Epithelial cell of prostate (primary cell): ENCODE measurements at places on chromosomes 13 and 19.

DNA sequence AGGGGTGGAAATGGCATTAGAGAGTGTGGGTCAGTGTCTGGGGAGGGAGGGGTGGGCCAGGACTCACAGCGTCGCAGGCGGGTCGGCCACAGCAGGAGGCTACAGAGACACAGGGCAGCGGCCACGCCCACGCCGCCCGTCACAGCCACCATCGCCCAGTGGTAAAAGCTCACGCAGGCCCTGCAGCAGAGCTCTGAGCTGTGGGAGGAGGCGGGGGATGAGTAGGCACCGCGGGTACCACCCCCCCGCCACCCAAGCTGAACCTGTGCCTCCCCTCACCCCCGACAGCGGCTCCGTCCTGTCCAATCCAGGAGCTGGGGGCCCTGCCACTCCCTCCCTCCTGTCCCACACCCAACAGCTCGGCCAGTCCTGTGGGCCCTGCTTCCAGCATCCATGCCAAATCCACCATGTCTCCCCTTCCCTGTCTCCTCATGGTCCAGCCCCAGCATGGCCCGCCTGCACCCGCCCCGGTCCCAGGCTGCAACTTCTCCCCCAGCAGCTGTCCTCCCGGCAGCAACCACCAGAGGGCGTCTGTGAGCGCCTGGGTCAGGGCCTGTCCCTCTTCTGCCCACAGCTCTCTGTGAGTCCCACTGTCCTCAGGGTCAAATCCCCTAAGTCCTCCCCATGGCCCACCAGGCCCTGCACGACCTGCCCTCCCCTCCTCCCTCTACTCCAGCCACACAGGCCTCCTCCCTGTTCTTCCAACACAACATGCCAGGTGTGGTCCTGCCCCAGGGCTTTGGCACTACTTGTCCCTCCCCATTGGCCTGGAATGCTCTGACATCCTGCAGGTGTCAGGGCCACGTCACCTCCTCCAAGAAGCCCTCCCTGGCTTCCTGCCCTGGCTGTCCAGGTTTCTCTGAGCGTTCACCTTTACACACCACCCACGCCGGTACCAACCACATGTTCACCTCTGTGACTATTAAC lies 6.0 kb downstream of the TEKTIP1 start:
- no peak for DNase-seq

- no peak for DNase-seq
Observed at GRCh38 chr13:32284927-32285632, 30.1 kb downstream of the ZAR1L start.

DNA sequence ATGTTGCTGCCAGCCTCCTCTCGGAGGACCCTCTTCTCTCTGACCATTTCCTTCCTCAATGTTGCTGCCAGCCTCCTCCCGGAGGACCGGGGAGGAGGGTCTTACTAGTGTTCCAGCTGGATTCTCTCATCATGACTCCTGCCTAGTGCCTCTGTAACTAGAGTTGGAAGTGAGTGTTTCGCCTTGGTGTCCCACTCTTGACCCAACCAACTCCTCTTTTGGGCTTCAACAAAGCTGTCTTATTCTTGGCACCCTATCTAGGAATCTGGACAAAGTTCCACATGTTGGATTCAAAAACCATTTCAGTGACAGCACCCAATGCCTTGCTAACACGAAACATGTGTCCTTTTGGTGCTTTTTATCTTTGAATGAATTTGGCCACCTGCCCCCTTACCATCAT lies 165.4 kb downstream of the GPC5 start:
- no peak for DNase-seq

DNA sequence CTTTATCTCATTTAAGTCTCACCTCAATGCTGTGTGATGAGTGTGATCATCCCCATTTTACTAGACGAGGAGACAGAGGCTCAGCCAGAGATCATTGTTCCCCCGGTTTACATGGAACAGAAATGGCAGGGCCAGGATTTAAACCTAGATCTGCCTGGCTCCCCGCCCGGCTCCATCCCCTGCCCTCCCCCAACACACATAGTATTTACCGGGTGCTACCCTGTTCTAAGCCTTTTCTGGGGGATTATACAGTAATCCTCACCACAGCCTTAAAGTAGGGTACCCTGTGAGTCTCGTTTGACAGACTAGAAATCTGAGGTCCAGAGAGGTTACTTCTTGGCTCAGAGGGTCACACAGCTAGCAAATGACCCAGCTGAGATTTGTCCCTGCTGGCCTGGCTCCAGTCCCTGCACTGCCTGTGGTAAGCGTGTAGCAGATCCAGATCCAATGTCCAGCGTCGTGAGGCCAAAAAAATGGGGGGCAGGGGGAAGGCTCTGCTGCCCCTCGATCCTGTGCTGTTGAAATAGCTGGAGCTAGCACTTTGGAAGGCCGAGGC lies 3.8 kb upstream of the KLC3 start:
- no peak for DNase-seq

- DNase-seq, result no peak
Observed at GRCh38 chr13:26855921-26856320, 95.3 kb upstream of the GPR12 start.

GRCh38 chr19:50835785-50836542 lies 2.6 kb upstream of the KLK15 start:
- DNase-seq, result no peak

- DNase-seq, result no peak
Observed at GRCh38 chr13:112951674-112952371, 17.2 kb upstream of the MCF2L start.

GRCh38 chr13:99614465-99614885 lies 113.2 kb downstream of the TM9SF2 start:
- peak; percentile 59 for DNase-seq

DNA sequence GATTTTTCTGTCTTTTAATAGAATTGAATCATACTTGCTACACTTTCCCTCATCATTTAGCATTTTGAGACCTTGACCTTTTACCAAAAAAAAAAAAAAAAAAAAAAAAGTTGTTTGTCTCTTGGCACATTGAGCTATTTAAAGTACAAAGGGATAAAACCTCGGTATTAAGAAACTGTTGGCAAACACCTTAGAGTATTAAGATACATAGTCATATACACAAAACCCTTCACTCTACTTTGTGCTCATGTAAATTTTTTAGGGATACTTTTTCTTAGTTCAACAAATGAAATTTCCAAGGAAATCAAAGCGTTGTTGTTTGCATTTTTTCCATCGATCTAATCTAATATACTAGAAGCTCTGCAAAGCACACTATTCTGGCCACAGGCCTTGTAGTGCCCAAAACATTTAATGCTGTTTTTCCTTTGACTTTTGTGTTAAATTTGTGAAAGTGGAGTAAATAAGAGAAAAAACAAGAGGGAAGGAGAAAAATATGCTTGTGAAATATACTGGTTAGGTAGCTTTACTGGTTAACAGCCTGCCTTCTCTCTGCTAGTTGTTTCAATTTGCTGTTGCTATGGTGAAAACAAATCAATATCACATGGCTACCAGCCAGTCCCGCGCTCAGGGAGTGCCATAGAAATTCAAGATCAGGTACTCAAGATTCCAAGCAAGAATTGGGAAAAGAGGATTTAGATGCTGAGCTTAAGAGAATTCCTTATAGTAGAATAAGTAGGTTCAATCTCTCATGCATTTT lies 2.6 kb downstream of the MBNL2 start:
- DNase-seq, result no peak

DNA sequence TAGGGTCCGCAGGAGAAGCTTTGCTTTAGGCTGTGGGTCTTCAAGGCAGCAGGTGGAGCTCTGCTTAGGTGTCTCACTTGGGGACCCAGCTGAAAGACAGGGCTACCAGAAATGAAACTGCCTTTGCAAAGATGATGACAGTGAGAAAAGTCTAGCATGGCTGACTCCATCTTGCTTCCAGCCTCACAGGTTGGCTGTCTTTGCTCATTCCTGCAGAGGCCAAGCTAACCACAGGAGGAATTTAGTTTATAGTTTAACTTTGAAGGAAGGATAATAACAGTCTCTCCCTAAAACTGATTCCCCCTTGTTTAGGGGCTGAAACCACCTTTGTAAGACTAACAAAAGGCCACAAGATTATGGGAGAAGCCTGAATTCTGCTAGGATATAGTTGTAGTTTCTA lies 252.4 kb downstream of the UQCRFS1 start:
- no peak for DNase-seq

DNA sequence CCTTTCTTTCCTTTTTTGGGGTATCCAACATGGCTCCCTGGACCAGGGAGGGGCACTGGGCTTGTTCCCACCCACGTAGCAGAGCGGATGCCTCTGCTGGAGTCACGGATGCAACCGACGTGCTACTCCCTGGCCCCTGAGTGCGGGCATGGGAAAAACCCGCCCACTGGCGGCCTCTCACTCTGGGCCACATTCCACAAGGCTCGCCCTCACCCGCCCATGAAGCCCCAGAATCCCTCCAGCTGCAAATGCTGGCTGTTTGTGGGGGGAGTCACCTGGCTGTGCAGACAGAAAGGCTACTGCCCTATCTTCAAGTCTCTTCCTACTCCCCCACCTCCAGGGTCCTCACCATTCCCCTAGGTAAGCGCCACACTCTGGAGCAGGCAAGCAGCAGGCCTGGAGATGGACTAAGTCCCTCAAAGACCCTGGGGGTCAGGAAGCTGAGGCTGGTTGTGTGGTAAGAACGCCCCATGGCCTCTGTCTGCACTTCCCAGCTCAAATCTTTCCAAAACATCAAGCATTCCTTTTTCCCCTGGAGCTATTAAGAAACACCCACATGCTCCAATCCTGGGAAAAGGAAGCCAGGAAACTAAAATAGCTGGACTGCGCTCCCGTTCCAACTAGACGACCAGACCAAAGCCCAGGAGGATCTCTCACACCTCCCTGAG lies 17.9 kb upstream of the EPHX3 start:
- DNase-seq, result no peak

GRCh38 chr19:31118287-31118955 lies 230.8 kb downstream of the TSHZ3 start:
- DNase-seq, result no peak

DNA sequence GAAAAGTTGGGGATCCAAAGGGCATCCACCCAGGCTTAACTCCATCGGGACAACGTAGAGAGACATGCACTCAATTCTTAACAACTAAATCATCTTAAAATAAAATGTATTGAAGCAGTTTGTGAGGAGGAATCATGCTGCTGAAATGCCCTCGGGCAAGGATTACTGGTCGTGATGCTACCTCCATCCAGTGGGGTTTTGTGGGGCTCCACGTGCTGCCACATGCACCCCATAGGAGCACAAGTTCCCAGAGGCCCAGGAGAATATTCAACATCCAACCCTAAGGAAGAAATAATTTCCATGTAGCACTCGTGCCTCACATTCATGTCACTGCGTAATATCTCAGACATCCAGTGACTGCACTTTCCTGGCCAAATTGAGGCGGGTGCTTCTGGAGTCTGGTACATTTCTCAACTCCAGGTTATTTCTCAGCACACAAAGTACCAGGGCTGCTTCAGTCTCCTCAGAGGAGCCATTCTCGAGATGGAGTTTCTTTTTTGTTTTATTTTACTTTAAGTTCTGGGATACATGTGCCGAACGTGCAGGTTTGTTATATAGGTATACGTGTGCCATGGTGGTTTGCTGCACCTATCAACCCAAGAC lies 429.8 kb downstream of the FOXO1 start:
- no peak for DNase-seq

- DNase-seq, result no peak
Observed at GRCh38 chr13:107883561-107884175, 331.7 kb downstream of the LIG4 start.

- DNase-seq, result no peak
Observed at GRCh38 chr13:47832458-47832972, 168.6 kb downstream of the SUCLA2 start.

GRCh38 chr13:72959643-72960042 lies 99.2 kb upstream of the KLF5 start:
- peak; percentile 54 for DNase-seq

DNA sequence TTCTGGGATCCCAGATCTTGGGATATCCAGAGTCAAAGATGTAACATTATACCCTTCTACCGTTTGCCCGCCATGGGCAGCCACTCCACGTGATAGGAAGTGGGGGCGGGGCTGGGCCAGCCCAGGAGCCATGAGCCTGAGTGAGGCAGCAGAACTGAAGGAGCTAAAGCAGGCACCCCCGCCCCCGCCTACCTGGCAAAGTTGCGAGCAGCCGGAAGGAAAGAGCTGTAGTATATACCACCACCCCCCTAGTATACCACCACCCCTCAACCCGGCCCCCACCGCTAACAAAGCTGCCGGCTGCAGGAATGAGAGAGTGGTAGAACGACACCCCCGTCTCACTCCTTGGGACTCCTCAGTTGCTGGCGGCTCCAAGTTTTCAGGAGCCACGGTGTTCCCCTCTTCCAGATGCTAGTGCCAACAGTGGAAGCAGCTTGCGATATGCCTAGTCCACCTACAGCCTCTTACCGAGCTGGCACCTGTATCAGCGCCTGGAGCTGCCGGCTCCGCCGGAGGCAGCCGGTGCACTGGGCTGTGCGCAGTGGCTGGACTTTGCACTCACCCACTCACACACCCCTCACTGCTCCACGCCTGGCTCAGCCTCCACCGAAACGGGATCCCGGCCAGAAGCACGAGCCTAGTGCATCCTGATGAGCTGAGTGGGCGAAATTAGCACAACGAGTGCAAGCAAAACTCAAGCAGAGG lies 230.7 kb upstream of the PRR20A start:
- DNase-seq, result no peak

DNA sequence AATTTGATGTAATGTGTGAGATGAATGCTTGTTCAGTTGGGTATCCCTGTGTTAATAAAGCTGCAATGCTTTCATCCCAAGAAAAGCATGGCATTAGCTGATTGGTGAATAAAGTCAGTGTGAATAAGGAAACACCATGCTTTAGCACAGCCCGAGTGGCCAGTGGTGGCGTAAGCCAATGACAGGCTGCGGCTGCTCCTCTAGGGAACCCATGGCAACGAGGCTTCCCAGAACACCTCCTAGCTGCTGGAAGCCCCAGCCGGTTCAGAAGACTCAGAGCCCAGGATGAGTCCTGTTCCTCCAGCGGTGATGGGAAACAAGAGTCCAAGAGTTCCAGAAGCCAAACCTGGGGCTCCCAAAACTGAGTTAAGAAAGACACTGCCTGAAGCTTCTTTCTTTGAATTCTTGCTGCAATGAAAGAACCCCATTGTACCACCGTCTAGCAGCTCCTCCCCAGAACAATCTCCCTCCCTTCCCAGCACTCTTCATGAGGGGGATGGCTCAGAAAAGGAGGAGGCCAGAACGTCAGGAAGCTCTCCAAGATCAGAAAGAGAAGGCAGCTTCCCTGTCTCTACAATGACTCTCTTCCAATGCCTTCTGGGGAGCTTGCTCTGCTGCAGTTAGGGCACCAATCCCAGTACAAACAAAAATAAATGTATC lies 58.2 kb downstream of the TSHZ3 start:
- DNase-seq, result no peak

DNA sequence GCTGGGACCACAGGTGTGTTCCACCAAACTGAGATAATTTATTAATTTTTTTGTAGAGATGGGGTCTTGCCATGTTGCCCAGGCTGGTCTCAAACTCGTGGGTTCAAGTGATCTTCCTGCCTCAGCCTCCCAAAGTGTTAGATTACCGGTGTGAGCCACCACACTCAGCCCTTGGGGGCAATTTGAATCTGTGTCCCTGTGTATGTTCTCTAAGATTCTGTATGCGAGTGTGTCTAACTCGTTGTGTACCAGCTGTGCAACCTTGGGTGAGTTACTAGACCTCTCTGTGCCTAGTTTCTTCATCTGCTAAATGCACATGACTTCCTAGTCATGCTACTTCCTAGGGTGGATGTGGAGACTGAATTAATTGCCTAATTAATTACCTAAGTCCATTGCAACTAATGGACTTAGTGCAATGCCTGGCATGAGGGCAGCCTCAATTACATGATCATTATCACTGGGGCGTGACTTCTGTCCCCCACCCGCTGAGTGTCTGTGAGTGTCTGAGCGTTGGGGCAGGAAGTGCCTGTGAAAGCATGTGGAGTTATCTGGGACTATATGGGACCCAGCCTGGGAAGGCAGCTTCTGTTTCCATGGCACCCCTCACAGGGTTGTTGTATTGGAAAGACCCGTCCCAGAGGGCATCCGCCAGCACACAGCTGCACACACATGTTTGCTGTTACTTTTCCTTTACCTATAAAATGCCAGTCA lies 1.8 kb upstream of the NCCRP1 start:
- DNase-seq, result no peak
